Lower lobe of right lung (tissue), 2 donors: ENCODE measurements at places on chromosomes 6 and 20. TPM values are rescaled to one million over a fixed set of nuclear protein-coding genes. Genes with fewer than 3 reads are reported as not detected.

Gene CD109
- 25.0 TPM for total RNA-seq

Gene SOX18
- 48.3 TPM for total RNA-seq

GRCh38 chr6:10014557-10014956 lies 400.3 kb downstream of the TFAP2A start:
- DNase-seq: no peak

- peak; percentile 59 for DNase-seq
Measured at GRCh38 chr6:4466261-4466660, 309.9 kb upstream of the CDYL start.

- no peak for DNase-seq
Measured at GRCh38 chr20:13817342-13817741, 32.5 kb downstream of the NDUFAF5 start.

DNA sequence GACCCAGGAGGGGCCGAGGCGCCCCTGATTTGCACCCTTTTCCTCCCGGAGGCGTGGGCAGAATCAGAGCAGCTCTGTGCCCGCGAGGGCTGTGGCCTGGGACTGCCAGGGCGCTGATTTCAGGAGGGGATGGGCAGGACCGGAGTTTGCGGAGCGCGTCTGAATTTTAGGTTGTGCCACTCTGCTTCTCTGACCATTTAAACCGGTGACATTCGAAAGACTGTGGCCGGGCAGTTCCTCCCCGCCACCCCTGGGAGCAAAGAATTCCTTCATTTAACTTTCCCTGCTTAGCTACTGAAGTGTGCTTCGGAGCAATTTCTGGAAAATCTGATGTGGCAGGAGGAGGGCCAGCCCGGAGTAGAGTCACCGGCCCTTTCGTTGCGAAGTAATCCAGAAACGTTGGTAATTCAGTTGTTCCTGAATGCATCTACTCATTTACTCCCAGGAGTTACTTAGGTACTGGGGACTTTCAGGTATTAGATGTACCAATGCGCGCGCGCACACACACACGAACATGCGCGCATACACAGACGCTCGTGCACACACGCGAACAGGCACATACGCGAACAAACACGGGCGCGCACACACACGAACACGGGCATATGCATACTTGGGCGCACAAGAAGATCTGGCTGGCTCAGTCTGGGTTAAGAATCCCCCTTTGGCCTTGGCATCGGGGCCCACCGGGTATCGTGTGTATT lies 568 bp downstream of the CCDC170 start:
- DNase-seq: peak; percentile 77

DNA sequence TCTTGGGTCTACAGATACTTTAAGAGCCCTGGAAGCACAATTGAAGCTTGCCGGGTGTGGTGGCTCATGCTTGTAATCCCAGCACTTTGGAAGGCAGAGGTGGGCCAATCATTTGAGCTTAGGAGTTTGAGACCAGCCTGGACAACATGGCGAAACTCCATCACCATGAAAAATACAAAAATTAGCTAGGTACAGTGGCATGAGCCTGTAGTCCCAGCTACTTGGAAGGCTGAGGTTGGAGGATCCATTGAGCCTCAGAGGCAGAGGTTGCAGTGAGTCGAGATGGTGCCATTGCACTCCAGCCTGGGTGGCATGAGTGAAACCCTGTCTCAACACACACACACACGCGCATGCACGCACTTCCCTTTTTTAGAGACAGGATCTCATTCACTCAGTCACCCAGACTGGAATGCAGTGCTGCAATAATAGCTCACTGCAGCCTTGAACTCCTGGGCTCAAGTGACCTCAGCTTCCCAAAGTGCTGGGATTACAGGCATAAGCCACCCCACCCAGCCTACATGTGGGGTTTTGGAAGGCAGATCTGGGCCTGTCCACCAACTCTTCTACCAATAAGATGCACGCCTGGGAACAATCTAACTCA lies 182.5 kb upstream of the JARID2 start:
- peak; percentile 80 for DNase-seq

- no peak for DNase-seq
Measured at GRCh38 chr6:56816370-56816769, 138.5 kb upstream of the BEND6 start.

- DNase-seq: no peak
Measured at GRCh38 chr6:89139509-89140346, 6.1 kb upstream of the PM20D2 start.
